ENCODE measurements at places on chromosomes 4 and X.

DNA sequence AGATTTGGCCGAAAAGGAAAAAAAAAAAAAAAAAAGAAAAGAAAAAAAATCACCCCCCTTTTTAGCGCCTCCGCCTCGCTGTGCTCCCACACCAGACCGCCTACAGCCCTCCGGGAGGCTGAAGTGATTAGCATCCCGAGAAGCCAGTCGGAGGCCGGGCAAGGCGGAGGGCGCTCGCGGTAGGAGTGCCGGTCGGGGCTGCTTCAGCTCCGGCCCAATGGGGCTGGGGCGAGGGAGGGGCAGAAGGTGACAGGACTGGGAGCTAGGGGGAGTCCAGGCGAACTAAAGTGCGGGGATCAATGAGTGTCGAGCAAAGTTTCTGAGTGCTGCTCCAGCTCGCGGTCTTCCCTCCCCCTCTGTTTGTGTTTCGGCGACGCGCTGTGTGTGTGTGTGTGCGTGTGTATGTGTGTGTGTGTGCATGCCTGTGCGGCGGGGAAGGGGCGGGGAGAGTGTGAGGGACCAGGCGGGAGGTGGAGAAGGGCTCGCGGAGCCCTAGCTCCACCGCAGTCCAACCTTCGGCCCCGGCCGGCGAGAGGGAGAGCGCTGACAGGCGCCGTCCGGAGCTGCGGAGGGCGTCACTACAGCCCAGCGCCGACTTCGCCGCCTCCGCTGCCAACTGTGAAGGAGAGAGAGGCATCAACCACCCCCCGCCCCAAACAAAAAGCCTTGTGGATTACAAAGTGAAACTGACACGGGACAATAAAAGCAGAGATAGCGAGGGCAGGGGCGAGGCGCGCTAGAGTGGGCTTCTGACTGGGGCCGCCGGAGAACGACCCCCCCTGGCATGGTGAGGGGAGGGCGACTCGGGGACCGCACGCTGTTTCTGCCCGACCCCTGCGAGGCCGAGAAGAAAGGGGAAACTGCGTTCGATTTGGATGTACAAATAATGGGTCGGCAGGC is at the start of gene FAT4:
Gene FAT4, plus strand, starts transcription at position 280 of the 900 bp plus-strand sequence. CDS start 1,457 bp downstream, outside the sequence.
- DNase-seq = peak; percentile 99

GRCh38 chr4:41787931-41788330 is 39.4 kb upstream of the PHOX2B start:
- no peak for DNase-seq

DNA sequence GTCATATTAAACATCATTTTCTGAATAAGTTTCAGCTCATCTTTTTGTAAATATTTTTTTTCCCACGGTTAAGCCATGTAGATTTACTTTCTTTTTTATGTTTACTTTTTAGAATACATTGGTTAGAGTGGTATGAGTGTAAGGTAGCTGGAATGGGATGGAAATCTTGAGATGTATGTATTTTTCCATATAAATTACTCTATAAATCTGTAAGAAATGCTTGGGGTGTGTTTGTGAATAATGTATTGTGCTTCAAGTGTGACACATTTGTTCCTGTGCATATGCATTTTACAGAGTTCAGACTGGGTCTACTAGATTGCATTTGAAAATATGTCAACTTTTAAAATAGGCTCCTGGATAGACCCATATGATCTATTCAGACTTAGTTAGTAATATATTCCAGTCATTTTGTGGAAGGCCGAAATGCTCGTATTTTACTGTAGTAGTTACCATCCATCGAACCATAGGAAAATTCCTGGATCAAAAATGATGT is 756.8 kb downstream of the RAPGEF2 start:
- DNase-seq = no peak

- DNase-seq = no peak
These were observed 247.9 kb downstream of the ARHGAP24 start for GRCh38 chr4:85722807-85723206.

DNA sequence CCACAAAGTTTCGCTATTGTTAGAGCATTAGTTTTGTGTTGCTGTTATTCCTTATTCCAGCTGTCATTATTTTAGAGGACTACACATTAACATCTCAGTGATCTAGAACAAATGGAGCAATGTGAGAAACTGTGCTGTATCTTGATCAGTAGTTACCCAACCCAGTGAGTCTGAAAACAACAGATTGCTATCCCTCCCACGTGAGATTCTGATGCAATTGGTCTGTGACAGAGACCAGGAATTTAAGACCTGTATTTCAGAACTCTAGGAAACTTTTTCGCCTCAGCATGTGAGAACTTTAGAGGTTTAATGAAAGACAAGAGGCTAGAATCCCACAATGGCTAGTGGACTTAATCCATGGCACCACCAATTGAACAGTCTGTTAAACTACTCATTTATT is 35.7 kb upstream of the CDS1 start:
- DNase-seq = no peak

- DNase-seq = no peak
These were observed 229.6 kb upstream of the DIAPH2 start for GRCh38 chrX:96455078-96455477.

DNA sequence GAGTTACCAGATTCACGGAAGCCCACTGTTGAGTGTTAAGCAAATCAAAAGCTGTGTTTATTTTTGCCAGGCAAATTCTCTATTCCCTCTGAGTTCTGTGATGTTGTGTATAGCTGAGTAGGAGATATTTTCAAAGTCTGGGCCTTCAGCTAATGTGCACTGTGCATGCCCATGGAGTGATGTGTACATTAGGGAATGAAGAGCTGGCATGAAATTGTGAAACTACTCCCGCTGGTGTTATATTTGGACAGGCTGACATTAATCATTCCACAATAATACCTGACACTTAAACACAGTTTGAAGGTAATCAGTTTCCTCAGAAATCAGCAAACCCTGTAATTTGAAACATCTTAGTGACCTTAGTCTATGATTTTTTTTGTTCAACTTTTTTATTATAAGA is 88.1 kb upstream of the MBNL3 start:
- DNase-seq = no peak

- peak; percentile 62 for DNase-seq
These were observed 113.9 kb downstream of the NYX start for GRCh38 chrX:41561045-41561444.

DNA sequence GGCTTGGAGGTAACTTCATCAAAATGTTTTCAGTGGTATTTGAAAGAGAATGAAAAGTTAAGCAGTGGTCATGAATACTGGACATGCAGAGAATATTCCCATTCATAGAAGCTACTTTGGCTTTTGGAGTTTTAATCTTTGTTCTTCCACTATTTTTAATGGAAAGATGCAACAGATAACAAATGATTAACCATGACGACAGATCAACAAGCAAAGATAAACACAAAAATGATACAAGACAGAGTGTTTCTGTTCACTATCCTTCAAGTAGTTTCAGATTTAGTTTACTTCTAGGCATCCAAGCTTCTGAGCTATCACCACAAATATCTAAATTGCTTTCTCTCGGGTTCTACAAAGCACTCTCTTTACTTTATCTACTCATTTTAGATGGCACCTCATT is 1004.9 kb upstream of the ADGRL3 start:
- no peak for DNase-seq

DNA sequence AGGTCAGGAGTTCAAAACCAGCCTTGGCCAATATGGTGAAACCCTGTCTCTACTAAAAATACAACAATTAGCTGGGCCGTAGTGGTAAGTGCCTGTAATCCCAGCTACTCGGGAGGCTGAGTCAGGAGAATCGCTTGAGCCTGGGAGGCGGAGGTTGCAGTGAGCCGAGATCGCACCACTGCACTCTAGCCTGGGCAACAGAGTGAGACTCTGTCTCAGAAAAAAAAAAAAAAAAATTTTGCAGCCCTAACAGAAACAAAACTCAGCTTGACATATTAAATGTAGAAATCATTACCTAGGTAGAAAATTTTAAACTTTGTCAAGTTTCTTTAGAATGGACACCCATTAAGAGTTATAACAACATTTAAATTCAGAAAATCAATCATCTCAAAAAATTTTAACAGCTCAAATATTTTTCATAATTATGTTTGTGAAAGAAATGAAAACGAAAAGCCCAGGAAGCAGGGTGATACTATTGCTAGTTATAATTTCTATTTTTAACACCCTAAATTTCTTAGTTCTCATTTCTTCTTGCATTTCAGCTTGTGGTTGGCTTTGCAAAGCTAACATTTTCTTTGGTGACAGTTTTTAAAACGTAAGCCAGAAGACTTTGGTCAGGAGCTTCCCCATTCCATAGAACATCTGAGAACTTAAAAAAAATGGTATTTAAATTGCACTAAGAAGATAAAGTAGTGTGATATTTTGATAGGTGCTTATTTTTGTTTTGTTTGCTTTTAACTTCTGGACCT is 33.3 kb upstream of the RBBP7 start:
- no peak for DNase-seq

GRCh38 chrX:136214551-136214950 is 36.6 kb downstream of the MAP7D3 start:
- DNase-seq = peak; percentile 84

DNA sequence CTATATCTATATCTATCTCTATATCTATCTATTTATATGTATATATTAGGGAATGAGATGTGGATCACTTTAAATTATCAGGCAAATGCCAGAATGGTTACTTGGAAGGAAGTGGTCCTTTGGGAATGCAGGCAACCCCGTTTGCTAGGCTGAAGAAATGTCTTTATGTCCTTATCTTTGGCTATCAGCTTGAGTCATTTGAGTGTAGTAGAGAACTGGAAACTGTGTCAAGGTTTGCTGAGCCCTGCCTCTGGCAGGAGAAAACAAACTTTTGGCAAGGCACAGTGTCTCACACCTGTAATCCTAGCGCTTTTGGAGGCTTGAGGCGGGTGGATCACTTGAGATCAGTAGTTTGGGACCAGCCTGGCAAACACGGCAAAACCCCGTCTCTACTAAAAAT is 167.3 kb downstream of the ACTRT1 start:
- DNase-seq = no peak

DNA sequence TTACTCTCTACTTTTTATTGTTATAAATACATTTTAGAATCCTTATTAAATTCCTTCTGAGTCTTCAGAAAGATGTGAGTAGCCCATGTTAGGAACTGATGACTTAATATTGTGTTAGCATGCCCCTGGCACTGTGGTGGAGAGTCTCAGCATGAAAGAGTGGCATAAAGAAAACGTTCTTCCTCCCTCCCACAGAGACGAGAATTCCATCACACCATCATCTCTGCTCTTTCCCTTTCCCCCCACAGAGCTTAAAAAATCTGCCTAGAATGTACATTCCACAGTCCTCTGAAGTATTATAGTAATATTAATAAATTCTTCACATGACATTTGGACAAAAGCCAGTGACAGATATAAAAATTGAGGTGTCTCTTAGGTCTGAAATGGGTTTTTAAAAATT is 117.8 kb upstream of the DKK2 start:
- no peak for DNase-seq

GRCh38 chr4:81512757-81513501 is 41.2 kb upstream of the RASGEF1B start:
- DNase-seq = no peak

DNA sequence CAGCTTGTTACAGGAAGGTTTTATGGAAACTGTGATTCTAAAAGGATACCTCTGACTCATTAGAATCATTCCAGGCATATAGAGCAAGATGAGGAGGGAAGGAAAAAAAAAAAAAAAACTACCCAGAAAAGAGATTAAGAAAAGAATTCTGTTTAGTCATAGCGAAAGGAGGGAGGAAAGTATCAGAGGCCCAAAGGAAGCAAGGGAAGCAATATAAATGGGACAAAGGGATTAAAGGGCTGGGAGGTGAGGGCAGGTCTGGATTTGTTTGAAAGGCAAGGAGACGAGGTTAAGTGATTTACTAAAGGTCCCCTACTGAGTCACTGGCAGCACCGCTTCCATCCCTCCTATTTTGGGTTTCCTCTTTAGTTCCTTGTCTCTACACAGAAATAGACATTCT is 88.6 kb upstream of the IL1RAPL1 start:
- no peak for DNase-seq

GRCh38 chr4:113952452-113953029 is 26.9 kb downstream of the ARSJ start:
- DNase-seq = peak; percentile 19

GRCh38 chrX:8036914-8037313 is 109.7 kb upstream of the PNPLA4 start:
- no peak for DNase-seq

DNA sequence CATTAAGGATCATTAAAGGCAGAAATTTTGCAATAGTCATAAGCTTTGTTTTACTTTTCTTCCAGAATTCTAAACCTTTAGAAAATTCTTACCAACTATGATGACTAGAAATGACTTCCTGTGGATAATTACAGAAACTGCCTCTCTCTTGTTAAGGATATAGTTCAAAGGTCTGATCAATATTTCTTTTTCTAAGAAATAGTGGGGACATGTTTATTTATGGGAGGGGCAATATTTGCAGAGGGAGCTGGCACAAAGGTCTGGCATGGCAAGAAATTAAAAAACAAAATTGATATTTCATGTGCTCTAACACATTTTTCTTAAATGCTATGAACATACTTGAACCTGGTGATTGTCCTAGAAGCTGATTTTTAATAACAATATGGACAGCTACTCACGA is 448.9 kb downstream of the KCTD8 start:
- no peak for DNase-seq

GRCh38 chrX:29297171-29297800 is 710.0 kb downstream of the IL1RAPL1 start:
- no peak for DNase-seq

GRCh38 chr4:7244331-7244665 is 52.0 kb downstream of the SORCS2 start:
- no peak for DNase-seq

DNA sequence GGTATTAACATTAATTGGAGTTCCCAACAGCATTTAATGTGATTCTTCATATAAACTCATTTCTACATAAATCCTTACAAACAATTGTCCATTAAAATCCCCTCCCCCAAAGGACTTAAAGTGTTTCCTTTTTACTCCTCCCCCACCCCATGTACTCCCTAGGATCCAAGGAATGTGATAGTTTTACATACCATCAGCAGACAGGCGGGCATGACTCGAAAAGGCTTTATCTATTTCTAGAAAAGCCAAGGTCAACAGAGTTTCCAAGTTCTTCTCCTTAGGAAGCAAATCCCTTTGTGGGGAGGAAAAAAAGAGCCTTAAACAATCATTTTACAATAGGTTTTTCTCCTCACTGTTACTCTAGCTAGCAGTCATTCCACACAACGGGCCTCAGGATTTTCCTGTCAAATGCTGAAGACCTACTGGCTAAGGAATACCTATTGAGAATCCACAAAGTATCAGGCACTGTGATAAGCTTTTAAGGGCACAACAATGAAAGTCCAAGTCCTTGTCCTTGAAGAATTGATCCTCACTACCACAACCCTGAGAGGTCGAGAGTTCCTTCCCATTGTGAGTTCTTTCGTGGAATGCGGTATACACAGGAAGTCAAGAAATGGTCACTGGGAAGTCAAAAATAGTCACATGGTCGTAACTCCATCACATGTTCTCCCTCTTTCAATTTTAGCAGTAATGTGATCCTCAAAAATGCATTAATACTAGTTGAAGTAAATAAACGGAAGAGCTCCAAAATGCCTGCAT is 7.2 kb downstream of the PPM1K start:
- DNase-seq = no peak

DNA sequence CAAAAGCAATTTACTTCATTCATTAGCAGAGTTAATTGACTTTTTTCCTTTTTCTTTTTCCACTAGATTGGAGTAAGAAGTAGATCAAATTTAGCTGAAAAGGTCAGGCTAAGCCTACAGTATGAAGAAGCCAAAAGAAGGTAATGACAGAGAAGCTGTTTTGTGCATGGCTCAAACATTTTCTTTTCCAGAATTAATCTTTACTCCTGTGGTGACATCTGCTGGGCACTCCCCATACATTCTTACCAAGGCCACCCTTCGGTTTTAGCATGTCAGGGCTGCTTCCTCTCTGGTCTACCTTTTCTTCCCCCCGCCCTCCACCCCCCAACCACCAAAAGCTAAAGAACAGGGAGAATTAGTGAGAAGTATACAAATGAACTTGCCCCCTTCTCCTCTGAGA is 70.2 kb downstream of the CLDN22 start:
- peak; percentile 32 for DNase-seq

GRCh38 chr4:8201321-8201781 is 2.3 kb downstream of the SH3TC1 start:
- no peak for DNase-seq
